ENCODE measurements at places on chromosomes 6 and 20. TPM values are rescaled to one million over a fixed set of nuclear protein-coding genes. Genes with fewer than 3 reads are reported as not detected.

DNA sequence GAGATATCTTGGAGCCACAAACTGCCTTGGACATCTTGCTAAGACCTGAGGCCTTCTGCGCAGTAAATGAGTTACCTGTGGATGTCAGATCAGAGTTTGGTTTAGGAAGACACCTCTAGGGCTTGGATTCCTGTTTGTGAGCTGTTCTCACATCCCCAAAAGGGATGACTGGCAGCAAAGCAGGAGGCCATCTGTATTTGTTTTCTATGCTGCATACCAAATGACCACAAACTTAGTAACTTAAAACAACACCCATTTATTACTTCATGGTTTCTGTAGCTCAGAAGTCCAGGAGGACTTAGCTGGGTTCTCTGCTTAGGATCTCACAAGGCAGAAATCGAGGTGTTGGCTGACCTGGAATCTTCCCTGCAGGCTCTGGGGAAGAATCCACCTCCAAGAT, 116.7 kb downstream of the UNC5CL start:
- H3K4me1 ChIP-seq = no peaks in the 10 kb centered on the region
- H3K4me3 ChIP-seq = no peak overlapping the region
- DNase-seq = no peak

DNA sequence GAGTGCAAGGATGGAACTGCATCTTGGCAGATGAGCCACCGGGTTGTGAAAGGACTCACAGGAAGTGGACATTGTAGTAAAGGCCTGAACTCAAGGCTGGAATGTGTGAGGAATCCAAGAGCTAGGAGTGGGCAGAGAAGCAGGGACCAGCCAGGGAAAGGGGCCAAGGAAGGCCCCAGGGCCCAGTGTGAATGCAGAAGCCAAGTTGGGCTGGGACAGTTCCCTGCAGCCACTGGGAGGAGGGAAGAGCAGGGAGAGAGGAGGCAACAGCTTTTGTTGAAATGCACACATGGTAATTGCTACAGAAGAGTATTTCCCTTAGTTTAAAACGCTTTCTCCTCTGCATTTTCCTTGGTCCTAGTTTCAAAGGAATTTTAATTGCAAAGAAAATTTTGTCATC, 34.6 kb downstream of the CDH22 start:
- H3K4me3 ChIP-seq = no peak overlapping the region
- no peaks in the 10 kb centered on the region for H3K4me1 ChIP-seq
- H3K27ac ChIP-seq = no peak overlapping the region
- peaks cover 12% of the 10 kb centered on the region for H3K27me3 ChIP-seq
- no peaks in the 10 kb centered on the region for H3K36me3 ChIP-seq

Gene MYL9
- total RNA-seq = 7.7 TPM

Gene BMP6
- 1.2 TPM for total RNA-seq
